ENCODE measurements at places on chromosomes 4 and X.

DNA sequence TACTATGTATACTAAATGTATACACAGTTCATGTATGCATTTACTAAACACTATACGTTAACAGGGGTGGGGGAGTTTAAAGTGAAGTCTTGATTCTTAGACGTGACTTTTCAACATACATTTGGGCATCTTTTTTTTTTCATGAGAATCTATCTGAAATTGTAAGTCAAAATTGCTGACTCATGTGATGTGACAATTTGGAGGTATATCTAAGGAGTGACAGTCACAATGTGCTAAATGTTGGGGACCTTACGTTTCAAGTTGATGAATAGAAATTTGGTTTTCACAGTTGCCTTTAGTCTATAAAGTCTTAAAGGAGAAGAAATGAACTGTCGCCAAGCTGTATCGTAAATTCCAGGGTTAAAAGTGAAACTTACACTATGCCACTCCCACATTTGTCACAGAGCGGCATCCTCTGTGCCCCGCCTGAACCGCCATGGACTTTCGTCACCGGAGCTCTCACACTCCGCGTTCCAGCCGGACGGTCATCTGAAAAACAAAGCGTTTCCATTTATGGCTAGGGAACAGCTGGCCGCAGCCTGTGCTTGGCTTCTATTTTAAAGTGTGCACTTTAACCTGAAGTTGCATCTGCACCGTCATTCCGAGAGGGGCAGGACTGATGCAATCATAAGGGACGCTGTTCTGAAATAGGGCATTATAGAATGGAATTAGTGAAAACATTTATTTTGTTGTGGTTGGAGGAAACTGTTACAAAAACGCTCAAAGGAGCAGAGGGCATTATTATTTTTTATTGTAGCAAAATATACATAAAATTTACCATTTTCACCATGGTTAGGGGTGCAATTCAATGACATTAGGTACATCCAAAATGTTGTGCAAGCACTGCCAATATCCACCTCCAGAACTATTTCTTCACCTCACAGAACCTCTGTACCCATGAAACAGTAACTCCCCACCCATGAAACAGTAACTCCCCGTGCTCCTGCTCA, 30.9 kb downstream of the PDLIM3 start:
- peak; percentile 45 for DNase-seq

DNA sequence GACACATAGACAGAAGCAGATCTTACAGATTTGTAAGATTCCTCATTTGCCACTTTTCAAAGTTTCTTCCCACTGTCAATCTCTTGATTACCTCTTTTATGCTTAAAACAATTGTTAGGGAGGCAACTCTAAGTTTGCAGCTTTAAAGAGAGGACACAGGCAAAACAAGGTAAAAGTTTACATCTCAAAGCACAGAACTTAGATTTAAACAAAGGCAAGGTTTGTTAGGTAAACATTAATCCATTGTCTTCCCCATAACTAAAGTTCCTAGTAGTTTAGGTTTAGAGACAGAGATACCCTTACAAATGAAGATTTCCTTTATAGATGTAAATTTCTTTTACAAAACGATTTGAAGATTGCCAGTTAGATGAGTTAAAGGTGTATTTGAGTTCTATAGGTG, 176.9 kb downstream of the AASDH start:
- no peak for DNase-seq

- DNase-seq, result no peak
Observed at GRCh38 chrX:107577933-107578332, 50.4 kb upstream of the PRPS1 start.

GRCh38 chrX:42720209-42720608, 57.8 kb downstream of the PPP1R2C start:
- no peak for DNase-seq

GRCh38 chr4:26780539-26780938, 80.1 kb upstream of the STIM2 start:
- DNase-seq, result peak; percentile 80

GRCh38 chrX:108070891-108071290, 20.5 kb downstream of the PSMD10 start:
- peak; percentile 73 for DNase-seq

DNA sequence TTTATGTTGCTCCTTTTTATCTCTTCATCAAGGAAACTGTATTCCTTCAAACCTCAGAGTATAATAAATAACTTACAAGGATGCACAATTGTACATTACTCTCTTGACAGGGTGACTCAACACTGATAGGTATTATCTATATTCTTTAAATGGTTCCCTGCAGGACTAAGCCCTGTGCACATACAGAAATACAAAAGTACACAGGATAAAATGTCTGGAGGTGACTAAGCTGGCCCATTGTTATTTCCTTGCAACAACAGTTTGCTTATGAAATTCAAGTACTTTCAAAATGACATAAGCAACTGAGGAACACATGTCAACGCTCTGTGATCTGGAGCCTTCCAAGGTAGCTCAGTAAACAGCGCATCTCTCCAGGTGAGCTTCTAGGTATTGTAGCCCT, 83.8 kb upstream of the RPL34 start:
- DNase-seq, result no peak

- no peak for DNase-seq
Observed at GRCh38 chr4:104206784-104207183, 287.9 kb downstream of the CXXC4 start.

DNA sequence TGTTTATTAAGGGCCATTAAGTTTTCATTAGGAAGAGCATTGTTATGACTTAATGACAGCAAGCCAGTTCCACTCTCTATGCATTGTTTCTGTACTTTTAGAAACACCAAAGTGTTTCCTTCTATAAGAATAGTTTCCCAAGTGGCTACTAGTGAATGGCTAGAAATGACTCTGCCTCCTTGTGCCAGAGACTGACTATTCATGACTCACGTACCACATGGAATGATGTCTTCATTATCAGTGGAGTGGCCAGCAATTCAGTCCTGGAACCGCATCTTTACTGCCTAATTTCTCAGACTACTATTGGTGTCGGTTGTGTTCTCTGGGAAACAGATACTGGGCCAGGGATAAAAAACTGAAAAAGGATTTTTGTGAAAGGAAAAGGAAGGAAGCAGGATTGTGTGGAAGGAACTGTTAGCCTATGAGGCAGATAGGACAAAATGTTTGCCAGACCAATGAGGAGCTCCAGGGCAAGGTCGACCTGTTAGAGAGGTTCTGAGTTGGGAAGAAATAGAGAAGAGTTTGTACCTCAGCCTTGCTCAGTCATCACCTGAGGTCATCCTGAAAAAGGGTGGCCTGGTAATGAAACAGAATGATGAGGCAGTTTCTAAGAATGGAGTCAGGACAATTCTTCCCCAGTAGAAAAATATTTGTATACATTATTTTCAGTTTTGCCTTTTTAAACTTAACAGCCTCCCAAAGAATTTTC, 218.6 kb downstream of the SPCS3 start:
- peak; percentile 88 for DNase-seq

GRCh38 chr4:94610145-94610544, 147.6 kb upstream of the BMPR1B start:
- no peak for DNase-seq

DNA sequence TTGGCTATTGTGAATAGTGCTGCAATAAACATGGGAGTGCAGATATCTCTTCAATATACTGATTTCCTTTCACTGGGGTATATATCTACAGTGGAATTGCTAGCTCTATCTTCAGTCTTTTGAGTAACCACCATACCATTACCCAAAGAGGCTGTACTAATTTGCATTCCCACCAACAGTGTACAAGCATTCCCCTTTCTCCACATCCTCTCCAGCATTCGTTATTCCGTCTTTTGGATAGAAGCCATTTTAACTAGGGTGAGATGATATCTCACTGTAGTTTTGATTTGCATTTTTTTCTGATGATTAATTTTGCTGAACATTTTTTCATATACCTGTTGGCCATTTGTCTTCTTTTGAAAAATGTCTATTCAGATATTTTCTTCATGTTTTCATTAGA, 110.3 kb downstream of the PRDM5 start:
- no peak for DNase-seq

DNA sequence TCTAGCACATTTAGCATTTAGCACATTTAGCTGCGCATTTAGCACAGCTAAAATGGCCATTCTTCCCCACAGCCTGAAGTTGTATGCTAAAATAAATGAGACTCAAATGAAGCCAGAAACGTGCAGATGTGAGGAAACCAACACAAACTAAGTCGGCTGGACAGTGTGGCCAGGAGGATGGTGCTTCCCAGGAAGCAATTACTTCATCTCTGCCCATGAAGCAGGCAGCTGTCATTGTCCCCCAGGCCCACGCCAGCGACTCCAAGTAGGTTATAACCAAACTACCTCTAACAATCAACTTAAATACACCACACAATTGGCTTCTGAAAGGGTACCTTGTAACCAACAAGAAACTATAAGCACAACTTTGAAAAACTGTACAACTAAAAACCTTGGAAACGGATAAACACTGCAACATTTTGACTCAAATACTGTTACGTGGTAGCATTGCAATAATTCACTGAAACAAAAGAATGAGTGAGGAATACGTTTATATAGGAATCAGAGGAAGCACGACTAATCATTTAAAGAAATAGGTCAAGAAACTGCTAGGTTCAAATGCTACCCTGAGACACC, 39.2 kb downstream of the AFAP1 start:
- DNase-seq, result no peak

- DNase-seq, result no peak
Observed at GRCh38 chrX:104854188-104854587, 288.2 kb downstream of the IL1RAPL2 start.

DNA sequence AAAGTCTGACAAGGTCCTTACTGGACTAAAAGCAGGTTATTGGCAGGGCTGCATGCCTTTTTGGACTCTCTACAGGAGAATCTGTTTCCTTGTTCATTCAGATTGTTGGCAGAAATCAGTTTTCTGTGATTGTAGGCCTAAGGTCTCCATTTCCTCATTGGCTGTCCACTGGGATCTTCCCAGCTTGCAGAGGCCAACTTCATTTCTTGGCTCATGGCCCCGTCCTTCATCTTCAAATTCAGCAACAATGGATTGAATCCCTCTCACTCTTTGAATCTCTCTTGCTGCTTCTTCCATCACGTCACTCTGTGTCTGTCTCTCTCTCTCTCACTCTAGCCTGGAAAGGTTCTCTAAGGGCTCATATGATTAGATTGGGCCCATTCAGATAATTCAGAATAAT, 14.9 kb upstream of the GLUD2 start:
- DNase-seq, result no peak

- DNase-seq, result no peak
Observed at GRCh38 chrX:102338162-102338561, 91.2 kb downstream of the NXF2 start.

- no peak for DNase-seq
Observed at GRCh38 chr4:140096483-140096861, 57.5 kb downstream of the MAML3 start.

DNA sequence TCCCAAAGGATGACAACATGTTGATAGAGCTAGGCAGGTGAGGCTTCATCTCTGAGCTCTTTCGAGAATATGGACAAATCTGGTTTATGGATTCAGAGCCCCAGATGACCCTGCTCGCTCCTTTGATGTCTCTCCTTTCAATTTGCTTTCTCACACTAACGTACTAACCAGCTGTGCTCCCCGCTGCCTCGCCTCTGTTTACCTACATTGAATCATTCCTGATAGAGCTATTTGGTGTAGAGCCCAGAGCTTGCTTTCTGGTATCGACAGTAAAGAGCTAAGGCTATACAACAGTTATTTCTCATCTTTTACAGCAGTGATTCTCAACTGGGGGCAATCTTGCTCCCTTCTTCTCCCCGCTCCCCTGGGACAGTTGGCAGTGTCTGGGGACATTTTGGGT, 8.9 kb upstream of the PHKA2 start:
- no peak for DNase-seq

DNA sequence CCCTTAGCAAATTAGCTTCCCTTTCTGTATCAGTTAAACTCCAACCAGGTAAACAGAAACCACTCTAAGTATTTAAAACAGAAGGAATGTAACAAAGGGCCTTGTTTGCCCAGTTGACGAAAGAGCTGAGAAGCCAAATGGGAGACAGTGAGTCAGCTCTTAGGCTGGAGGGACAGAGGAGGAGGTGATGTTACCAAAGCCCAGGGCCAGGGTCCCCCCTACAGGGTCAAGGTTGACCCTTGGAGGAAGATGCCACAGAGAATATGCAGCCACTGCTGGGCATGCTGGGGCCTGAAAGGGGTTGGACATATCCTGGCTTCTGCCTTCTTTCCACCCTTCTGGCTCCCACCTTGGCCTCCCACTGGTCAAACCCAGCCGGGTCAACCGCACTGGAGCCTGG, 38.3 kb upstream of the LGI2 start:
- DNase-seq, result no peak

DNA sequence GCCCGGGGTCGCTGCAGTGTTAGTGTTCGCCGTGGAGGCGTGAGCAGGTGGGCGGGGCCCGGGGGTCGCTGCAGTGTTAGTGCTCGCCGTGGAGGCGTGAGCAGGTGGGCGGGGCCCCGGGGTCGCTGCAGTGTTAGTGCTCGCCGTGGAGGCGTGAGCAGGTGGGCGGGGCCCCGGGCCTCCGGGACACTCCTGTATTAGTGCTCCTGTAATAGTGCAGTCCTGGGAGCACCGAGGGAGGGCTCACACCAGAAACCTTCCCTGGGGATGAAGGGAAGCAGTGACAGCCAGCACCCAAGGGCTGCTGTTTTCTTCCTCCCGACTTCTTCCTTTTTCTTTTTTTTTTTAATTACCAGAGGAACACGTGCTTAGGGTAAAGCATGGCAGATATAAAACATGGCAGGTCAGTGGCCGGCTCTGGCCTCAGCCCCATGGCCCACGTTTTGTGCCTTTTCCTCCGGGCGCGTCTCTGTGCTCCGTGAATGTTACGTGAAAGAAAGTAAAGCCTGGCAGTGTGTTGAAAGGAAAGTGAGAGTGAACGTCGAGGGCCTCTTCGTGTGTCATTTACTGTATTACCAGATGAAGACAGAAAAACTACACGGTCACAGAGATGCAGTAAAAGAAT, 42.0 kb downstream of the PCGF3 start:
- no peak for DNase-seq

DNA sequence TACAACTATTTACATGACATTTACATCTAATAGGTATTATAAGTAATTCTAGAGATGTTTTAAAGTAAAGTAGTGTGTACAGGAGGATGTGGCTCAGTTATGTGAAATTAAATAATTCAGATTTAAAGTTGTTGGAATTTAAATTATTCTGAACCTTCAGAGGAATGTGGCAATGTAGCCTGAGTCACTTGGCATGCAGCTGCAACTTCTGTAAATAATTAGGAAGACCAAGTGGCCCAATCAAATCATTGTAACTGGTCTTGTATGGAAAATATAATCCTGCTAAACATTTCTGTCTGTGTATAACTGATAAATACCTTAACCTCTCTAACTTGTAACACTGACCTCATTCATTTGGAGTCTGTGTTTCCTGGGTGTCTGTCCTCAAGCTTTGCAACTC, 828.9 kb downstream of the GLUD2 start:
- peak; percentile 76 for DNase-seq

- no peak for DNase-seq
Observed at GRCh38 chr4:139535228-139535870, 20.7 kb downstream of the SETD7 start.

GRCh38 chr4:84681486-84682274, 98.8 kb downstream of the CDS1 start:
- peak; percentile 67 for DNase-seq

DNA sequence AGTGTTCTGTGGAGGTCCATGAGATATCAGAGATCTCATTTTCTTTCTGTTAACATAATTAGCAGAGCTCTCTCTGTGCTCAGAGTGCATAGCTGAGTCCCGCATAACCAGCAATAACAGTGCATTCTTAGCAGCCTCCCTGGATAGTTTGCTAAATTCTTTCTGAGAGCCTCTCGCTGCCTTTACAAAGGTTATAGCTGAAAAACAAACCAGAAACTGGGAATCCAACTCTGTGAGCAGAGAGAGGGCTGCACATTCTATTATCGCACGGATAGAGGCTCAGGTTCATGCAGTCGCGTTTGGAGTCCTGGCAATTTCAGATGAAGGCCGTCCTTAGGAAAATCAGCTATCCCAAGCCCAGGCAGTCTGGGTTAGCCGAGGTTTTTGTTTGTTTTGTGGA, 1.2 kb downstream of the ENPP6 start:
- DNase-seq, result no peak
